ENCODE measurements at places on chromosomes 1 and 21. TPM values are rescaled to one million over a fixed set of nuclear protein-coding genes. Genes with fewer than 3 reads are reported as not detected.

The SV2A gene
- total RNA-seq, result 1.3 TPM

DNA sequence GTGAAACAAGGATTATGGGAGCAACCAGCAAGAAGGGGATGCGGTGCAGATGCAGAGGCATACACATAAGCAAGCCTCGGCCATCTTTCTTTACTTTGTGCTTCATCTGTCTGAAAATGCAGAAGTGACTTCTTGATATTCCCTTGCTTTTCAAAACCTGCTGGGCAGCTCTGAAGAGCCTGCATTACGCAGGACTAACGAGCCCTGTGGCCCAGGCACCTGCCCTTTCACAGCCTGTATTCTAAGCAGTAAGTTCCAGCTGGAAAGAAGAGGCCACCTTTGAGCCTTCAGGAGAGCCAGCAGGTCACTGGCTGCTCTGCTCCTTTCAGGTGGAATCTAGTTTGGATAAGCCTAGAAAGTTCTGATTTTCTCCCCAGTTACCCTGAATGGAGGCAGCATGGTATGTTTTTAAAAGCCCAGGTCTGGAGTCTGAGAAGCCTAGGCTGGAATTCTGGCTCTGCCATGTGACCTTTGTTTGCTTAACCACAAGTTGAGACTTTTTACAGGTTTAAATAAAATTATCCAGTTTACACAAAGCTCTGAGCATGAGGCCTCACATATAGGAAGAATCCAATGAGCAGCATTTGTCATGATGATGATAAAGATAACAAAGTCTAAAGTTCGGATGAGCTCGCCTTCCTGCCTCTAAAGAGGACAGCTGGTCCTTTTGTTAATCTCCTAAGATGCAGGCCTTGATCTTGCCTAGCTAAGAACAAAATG, 122.9 kb downstream of the UBR4 start:
- no peak for DNase-seq

- DNase-seq, result no peak
Observed at GRCh38 chr1:171142416-171143385, 42.4 kb upstream of the FMO2 start.

- DNase-seq, result no peak
Observed at GRCh38 chr1:6414881-6415626, 4.7 kb downstream of the HES2 start.

DNA sequence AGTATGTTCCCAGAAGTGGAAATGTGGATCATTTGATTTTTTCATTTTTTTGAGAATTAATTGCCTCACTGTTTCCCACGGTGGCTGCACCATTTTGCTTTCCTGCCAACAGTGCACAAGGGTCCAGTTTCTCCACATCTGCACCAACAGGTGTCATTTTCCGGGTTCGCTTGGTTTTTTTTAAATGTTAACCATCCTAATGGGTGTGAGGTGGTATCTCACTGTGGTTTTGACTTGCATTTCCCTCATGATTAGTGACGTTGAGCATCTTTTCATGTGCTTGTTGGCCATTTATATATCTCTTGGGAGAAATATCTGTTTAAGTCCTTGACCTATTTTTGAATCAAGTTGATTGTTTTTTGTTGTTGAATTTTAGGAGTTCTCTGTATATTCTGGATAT, 3.0 kb downstream of the COL6A2 start:
- no peak for DNase-seq

- DNase-seq, result no peak
Observed at GRCh38 chr1:208054485-208054884, 143.6 kb upstream of the CD34 start.

DNA sequence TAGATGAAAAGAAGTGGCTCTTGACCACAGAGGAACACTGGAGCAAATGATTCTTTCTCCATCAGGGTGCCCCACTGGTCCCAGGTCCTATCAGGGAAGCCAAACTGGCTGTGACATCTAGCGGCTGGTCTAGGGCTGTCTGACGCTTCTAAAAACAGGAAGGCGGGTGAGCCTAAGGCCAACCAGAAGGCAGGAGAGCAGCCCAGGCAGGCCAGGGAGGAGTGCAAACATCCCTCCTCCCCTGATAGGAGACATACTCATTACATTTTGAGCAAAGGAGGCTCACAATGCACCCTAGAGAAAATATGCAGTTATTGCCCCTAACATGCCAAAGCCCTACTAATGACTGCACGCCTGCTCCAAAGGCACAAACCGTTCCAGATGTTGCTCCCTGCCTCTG, 10.4 kb upstream of the FOXE3 start:
- DNase-seq, result no peak

The TDRD10 gene
- total RNA-seq, result 7.2 TPM

The MAP10 gene
- 0.64 TPM for total RNA-seq

All from dermis microvascular lymphatic vessel endothelial cell (primary cell).